ENCODE measurements at places on chromosomes 1 and 21.

GRCh38 chr1:34858901-34859445, 576 bp downstream of the SMIM12 start:
- DNase-seq, result peak; percentile 60

DNA sequence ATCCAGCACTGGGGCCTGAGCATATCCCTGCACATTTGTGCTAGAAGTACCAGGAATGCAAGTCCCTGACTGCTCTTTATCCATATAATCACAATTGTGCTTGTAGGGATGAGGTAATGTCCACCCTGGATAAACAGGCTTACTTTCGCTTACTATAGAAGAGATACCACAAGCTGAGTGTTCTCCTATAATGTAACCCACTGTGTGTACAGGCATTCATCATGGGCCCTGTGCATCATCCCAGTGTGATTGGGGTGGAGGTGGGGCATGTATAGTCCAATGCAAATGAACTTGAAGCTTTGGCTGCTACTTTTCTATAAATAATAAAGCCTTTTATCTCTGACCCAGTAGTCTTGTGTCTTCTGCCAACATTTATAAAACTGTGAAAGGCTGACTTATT, 69.3 kb downstream of the MAN1A2 start:
- no peak for DNase-seq

- no peak for DNase-seq
These were observed 70.0 kb upstream of the MAGI3 start for GRCh38 chr1:113320272-113320671.

DNA sequence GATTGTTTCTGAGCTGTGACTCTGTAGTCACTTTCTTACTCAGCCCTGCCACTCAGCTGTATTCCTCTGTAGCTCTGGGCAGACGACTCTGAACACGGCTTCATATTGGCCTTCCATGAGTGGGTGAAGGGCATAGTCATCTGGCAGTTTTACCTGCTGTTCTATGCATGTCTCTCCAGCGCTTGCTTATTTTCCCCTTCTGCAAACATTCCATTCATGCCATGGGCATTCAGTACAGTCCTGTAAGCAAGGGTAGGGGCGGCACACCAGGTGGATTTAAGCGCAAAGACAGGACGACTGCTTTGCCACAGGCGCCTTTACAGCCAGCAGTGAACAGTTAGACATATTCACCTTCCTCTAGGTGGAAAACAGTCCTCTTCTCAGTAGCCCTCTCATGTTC, 4.4 kb upstream of the WDR26 start:
- DNase-seq, result no peak

DNA sequence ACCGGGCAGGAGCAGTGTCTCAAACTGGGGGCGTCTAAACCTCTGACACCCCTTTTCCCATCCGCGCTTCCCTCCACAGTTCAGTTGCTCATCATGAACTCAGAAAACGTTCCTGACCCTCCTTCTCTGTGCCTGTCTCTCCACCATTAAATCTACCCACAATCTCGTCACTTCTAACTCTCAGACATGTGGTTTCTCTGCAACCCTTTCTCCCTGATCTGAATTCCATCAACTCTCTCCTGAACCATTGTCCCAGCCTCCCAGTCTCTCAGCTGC, 3.8 kb downstream of the TTC34 start:
- no peak for DNase-seq

GRCh38 chr1:147723691-147724323, 36.6 kb downstream of the GJA5 start:
- DNase-seq, result peak; percentile 32

DNA sequence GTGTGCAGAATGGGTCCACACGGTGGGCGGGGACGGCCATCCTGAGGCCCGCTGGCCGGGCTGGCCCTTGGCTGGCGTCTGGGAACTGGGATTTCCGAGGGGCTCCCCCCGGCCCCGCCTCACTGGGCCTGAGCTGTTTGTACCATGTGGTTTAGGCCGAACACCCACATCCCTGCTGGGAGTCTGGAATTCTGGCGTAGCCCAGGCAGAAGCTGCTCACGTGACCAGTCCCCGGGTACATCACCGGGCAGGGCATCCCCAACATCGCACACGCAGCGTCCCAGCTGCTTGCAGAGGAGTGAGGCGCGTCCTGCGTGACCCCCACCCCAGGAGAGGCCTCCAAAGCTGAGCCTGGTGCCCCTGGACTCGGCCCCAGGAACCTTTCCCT, 2.1 kb downstream of the KRTAP10-7 start:
- no peak for DNase-seq

GRCh38 chr1:42305639-42306038, 29.4 kb downstream of the FOXJ3 start:
- no peak for DNase-seq

DNA sequence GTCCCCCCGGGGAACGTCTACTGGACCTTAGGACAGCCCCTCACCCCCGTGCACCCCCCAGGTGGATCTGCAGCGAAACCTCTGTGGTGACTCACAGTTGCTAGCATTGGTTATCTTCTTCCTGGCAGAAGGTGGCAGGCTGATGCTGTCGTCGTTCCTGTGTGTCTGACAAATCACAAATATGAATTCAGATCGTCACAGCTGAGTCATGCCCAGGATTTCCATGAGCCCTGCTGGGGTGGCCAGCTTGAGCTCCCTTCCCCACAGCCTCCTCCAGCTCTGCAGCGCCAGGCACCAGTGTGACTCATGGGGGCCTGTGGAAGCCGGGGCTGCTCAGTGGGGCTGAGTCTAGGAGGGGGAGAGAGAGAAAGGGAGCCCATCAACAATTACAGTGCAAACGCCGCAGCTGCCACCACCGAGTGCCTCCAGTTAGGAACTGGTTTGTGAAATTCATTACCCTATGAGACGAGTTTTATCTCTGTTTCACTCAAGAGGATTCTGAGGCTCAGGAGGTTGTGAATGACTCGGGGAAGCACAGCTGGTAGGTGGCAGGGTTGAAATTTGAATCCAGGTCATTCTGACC, 197.9 kb downstream of the DYRK1A start:
- peak; percentile 92 for DNase-seq

GRCh38 chr21:45996311-45997204, 15.0 kb downstream of the COL6A1 start:
- no peak for DNase-seq

DNA sequence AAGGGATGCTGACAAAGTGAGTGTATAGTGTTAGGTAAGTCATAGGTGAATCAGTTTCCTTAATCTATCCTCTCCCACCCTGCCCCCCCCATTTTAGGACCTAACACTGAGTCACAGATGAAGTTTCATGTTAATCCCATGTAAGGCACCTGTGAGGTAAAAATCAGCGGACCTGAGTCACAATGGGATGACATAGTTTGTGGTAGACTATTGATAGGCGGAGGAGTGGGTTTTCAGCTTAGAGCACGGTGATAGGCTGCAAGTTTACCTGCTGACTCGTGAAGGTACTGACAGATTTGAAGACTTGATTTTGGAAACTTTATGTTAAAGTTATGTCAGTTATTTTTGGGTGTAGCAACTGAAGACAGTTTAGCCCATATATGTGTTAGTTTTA, 1.7 kb downstream of the TOR1AIP1 start:
- DNase-seq, result no peak

DNA sequence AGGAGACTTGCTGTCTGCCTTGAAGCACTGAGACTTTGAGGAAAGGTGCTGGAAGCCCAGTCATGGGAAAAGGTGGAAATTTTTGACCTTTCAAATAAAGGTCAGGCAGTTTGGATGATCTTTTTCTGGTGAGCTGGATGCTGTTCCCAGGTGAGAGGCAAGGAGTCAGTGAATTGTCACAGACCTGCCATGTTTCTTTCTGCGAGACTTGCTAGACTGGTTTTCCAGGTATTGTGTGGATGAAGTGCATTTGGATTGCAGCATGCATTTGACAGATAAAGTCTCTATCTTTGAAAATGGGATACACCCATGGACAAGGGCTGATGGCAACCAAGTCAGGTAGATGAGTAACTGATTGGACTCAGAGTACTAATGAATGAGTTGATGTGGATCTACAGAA, 65.7 kb upstream of the NHLH2 start:
- no peak for DNase-seq

GRCh38 chr1:50735443-50735842, 224.6 kb downstream of the FAF1 start:
- DNase-seq, result peak; percentile 34

DNA sequence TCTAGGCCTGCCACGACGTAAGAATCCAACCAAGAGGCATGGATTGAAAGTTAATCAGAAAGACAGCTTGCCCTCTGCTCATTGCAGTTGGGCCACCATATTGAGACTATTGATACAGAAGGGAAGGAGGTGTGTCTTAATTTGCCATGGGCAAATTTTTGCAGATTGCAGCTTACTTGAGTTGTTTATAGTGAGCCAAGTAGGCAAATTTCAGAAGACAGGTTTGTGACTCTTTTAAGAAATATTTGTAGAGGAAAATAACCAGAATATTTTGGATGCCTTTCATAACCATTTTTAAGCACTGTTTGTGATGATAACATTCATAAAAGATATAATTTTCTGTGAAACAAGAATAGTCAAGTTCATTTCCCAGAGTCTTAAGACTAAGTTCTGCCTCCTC, 74.1 kb downstream of the PRDM2 start:
- DNase-seq, result no peak

- no peak for DNase-seq
These were observed 62.2 kb downstream of the ZZZ3 start for GRCh38 chr1:77620273-77620672.

DNA sequence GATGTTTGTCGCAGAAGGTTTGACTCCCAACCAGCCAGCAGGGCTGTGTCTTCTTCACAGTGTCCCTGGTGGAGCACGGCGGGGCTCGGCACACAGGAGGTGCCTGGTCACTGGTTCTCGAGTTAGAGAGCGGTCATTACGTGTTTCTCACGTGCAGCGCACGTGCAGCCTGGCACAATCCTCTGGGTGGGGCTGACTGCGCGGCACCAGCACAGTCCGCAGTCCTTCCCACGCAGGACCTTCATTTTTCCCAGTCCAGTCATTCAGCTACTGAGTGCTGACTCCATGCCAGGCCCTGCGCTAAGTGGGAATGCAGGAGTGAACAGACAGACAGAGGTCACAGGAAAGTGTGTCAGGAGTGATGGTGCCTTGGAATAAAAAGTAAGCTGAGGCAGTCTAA, 46.2 kb upstream of the GPR153 start:
- no peak for DNase-seq

GRCh38 chr1:147502760-147503159, 38.5 kb upstream of the BCL9 start:
- no peak for DNase-seq

- peak; percentile 92 for DNase-seq
These were observed at the start of gene NAXE for GRCh38 chr1:156591432-156592157. NAXE (plus strand) TSS chr1:156591776; CDS start chr1:156591805, 29 bp downstream.

GRCh38 chr1:231272880-231273279, 31.9 kb downstream of the GNPAT start:
- DNase-seq, result no peak
